ENCODE measurements at places on chromosomes 7 and 10.
A peak's percentile ranks its signal among the peaks of the same experiment; 100 is the strongest.

GRCh38 chr10:126432507-126432906 lies 44.2 kb upstream of the ADAM12 start:
- no peak for DNase-seq

DNA sequence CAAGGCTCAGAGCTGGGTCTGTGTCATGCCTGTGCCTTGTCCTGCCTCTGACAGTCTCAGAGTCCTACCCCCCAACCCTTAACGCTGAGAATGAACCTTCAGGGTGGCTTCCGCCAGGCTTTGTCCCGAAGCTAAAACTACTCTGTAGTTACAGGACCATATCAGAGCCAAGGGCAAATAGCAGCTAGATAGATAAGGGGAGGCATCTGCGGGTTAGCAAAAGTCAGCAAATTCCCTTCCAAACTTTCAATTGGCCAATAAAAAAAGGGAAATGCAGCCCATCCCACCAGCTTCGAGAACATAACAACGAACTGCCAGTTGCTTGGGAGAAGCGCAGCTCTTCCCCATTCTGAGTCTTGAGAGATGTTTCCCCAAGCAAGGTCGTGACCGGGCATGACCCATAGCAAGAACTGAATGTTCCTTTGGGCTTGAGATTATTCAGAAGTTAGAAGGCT lies 17.7 kb downstream of the CCL24 start:
- DNase-seq, result no peak

DNA sequence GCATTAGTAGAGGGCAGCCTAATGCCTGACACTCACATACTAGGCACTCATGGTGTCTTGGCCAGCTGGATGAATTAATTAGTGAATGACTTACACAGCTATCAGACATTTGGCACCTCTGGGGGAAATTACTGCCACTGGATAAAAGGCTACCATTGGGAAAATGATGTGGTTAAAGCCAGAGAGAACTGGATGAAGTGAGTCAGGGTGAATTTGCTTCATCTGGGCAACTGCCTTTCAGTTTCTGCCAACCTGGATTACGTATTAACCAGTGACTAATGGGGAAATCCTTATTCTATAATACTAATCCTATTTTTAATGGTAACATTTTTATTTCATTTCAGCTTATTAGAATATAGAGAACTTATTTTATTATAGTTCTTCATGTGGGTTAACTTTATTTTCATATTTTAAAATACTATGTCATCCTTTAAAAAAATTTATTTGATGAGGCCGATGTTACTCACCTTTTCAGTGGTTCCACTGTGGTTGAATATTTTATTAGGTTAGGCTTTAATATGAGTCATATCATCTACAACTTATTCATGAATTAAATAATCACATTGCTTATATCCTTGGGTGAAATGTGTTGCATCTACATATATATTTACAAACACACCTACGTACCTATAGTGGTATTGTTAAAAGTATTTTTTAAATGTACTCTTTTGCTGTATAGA lies 85.6 kb upstream of the CAPZA2 start:
- no peak for DNase-seq

- no peak for DNase-seq
These were observed 47.2 kb upstream of the CCDC3 start for GRCh38 chr10:13048762-13049161.

DNA sequence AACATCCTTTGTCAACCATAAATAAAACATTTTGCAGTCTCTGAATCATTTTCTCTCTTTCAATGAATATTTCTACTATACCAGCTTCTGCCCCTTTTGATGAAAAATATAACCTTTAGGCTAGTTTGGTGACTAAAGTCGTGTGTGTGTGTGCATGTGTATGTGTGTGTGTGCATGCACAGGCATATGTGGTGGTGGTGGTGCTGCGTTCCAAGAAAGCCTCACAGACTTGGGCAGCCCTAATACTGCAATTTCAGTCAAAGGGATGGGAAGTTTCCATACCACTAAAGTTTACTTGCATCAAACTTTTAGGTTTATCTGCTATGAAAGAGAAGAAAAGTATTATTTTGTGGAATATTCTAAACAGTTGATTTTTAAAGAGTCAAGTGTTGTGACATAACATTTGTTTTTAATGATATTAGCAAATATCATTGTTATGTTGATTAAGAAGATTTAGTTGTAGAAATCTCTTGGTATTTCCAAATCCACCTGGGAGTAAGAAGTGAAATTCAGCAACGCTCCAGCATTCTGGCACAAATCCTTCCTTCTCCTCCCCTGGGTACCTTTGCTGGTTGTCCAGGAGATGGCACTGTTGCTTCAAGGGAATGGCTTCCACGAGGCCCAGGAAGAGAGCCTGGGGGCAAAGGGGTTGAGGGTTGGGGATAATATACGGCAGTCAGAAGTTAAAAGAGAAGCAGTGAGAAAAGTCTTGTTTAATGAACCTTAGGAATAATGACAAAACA lies 41.5 kb downstream of the ASB4 start:
- DNase-seq, result peak; percentile 31

GRCh38 chr7:112122798-112123197 lies 83.4 kb downstream of the DOCK4 start:
- no peak for DNase-seq

DNA sequence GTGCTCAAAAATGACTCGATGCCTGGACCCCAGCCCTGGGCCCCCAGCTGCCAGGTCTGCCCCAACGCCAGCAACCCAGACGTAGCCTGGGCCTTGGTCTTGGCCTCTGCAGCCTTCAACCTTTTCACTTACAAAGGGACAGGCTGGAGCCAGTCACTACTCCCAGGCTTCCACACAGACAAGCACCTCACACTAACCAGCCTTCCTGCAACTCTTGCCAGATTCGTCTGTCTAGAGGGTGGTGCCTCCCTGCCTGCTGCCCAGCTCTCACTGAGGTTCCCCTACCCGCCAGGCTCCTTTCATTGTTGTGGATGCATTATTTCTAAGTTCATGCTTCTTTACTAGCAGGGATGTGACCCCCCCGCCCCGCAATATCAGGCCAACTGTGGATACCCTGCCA lies 56.3 kb downstream of the NUDCD3 start:
- no peak for DNase-seq

DNA sequence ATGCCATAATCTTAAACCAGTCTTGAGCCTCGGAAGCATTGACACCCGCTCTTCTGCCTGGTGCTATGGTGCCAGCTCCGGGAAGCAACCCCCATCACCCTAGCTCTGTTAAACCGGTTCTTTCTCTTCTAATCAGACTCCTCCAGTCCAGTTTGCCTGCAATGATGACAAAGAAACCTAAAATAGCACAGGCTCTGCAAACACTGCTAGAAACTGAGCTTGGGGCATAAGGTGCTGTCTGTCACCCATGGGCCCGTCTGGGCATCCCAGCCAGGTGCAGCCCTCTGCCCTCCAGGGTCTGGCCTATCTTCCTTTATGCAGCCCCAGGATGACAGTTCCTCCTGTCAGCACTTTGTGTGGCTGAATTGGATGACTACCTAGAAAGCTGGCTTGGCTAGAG lies 14.2 kb upstream of the CAMK2G start:
- no peak for DNase-seq

- no peak for DNase-seq
These were observed 2.0 kb upstream of the ZNF398 start for GRCh38 chr7:149145031-149145845.

- no peak for DNase-seq
These were observed 2.3 kb downstream of the MINPP1 start for GRCh38 chr10:87506956-87507355.

DNA sequence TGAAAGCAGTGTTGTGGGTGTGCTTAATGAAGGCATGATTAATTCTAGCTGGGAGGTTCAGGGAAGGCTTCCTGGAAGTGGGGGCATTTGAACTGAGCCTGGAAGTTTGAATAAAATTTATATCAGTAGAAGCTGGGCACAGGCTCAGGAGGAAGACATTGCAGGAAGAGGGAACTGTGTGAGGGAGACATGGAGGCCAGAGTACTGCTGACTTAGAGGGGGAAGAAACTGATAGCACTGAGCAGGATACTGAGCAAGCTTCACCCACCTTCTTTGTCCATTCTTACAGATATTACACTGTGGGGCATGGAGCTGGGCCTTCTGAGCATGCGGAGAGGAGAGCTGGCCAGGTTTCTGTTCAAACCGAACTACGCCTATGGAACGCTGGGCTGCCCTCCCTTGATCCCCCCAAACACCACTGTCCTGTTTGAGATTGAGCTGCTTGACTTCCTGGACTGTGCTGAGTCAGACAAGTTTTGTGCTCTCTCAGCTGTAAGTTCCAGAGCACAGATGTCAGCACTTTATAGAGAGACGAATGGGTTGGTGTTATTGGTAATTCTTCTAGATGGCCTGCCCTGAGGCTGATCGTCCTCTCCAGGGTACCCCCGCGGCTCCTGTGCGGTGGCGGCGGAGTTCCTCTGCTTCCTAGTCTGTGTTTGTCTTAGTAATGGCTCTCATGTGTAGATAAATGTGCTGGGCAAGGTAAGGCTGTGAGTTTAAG lies 2.1 kb downstream of the FKBP6 start:
- DNase-seq, result no peak

GRCh38 chr7:37342688-37343471 lies 105.8 kb downstream of the ELMO1 start:
- DNase-seq, result no peak

DNA sequence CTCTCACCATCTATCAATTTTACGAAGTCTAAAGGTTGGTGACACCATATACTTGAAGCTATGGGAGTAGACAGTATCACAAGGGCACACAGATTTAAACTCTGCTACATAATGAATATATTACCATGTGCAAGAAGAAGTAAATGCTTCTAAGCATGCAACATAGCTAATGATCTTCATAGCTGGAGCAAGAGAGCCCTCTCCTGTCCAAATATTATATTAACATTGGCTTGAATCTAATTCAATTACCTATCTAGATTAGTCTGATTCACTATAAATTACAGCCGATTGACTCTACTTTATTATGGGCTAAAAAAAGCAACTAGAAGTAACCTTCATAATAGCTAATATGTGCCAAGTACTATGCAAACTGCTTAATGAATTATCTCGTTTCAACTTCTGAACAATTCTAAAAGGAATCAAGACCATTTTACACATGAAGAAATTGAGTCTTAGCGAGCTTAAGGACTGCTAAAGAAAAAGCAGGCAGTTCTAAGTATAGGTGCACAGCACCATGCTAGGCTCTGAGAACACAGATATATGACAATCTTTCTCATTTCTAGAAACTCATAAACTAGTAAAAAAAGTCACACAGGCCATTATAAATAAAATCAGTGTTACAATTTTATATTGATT lies 21.9 kb downstream of the FRA10AC1 start:
- no peak for DNase-seq

- DNase-seq, result no peak
These were observed 1037.0 kb downstream of the CNTNAP2 start for GRCh38 chr7:147153571-147153970.

DNA sequence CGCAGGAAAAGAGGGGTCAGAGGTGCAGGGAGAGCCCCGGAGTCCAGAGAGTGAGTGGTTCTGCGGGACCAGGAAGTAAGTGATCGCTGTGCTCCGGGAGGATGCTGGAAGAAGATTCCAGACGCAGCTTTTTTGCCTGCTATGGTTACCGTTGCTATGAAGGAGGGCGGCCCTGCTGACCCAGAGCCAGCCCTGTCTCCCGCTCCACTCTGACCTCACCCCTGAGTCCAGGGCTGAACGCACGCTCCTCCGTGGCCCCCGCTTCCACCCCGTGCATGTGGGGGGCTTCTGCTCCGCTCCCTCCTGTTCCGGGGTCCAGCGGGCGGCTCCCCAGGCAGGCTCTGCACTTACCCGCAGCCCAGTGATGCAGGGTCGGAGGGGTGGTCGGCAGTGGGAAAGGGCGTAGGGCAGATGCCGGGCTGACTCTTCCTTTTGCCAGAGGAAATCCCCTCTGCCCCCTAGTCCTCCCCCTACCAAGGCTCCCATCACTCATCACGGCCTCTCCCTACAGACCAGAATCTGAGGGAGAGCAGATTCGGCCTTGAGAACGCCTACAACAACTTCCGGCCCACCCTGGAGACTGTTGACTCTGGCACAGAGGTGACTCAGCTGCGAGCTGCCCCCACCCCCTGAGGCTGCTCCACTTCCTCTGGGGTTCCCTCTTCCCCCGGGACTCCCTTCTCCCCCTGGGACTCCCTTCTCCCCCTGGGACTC lies 2.7 kb upstream of the MUC17 start:
- no peak for DNase-seq

GRCh38 chr7:98802088-98802780 lies 67.6 kb downstream of the TMEM130 start:
- DNase-seq, result no peak

- no peak for DNase-seq
These were observed 1.0 kb downstream of the LRCH4 start for GRCh38 chr7:100584683-100585510.

Data from smooth muscle cell of the brain vasculature (primary cell).